Natural killer cell treated with Interleukin-12 subunit alpha and Interleukin-12 subunit beta and Interleukin-15 and Interleukin-18, amount 100 ng/mL, for 72 hours (primary cell): ENCODE measurements at places on chromosomes 4 and X.

GRCh38 chrX:73758250-73758649 is 195.3 kb downstream of the CHIC1 start:
- no peak for DNase-seq

DNA sequence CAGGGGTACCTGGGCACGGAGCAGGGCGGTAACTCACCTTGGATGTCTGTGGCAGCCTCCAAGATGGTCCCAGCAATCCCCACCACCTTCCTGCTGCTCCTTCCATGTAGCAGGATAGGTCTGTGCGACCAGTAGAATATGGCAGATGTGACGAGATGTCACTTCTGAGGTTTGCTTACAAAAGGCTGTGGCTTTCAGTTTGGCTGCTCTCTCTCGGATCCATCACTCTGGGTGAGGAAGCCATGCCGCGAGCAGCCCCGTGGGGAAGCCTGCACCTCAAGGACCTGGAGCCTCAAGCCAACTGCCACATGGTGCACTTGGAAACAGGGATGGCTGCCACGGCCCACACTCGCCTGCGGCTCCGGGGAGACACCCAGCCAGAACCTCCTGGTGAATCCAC is 37.6 kb downstream of the WFS1 start:
- no peak for DNase-seq

- no peak for DNase-seq
Observed at GRCh38 chr4:28948501-28948900, 1771.7 kb upstream of the PCDH7 start.

- DNase-seq = no peak
Observed at GRCh38 chrX:20224814-20225487, 41.8 kb downstream of the RPS6KA3 start.

DNA sequence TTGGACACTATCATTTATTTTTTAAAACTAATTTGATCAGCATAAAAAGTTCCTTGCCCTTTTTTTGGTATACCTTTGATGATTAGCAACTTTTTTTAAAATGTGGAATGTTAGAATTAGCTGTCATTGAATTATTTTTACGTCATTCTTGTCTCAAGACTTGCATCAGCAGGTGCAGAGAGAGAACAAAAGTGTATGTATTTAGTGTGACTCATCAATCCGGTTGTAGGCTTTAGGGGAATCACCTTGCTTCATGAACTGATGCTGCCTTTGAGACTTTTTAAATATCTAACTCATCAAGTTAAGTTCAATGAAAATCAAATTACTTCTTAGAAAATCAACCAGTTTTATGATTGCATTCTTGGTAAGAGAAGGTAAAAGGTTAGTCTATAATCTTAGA is 125.1 kb downstream of the ARX start:
- DNase-seq = no peak

GRCh38 chr4:5158825-5159224 is 107.5 kb downstream of the STK32B start:
- DNase-seq = no peak

- no peak for DNase-seq
Observed at GRCh38 chrX:2673611-2674010, 17.5 kb upstream of the CD99 start.

- DNase-seq = no peak
Observed at GRCh38 chr4:150948074-150948473, 67.0 kb downstream of the LRBA start.

GRCh38 chrX:17605676-17606075 is 131.6 kb upstream of the SCML1 start:
- no peak for DNase-seq

GRCh38 chrX:106802388-106803275 is at the start of gene TBC1D8B:
Gene TBC1D8B (plus strand): TSS chrX:106802673. CDS start chrX:106802854, 181 bp downstream.
- no peak for DNase-seq
